Activated CD4-positive, alpha-beta T cell treated with anti-CD3 and anti-CD28 coated beads for 36 hours (primary cell): ENCODE measurements at places on chromosomes 13 and 19.
A peak's percentile ranks its signal among the peaks of the same experiment; 100 is the strongest.

- DNase-seq, result no peak
Observed at GRCh38 chr19:7434391-7434790, 54.4 kb downstream of the PEX11G start.

- DNase-seq, result no peak
Observed at GRCh38 chr19:50717026-50717723, 2.4 kb downstream of the SHANK1 start.

DNA sequence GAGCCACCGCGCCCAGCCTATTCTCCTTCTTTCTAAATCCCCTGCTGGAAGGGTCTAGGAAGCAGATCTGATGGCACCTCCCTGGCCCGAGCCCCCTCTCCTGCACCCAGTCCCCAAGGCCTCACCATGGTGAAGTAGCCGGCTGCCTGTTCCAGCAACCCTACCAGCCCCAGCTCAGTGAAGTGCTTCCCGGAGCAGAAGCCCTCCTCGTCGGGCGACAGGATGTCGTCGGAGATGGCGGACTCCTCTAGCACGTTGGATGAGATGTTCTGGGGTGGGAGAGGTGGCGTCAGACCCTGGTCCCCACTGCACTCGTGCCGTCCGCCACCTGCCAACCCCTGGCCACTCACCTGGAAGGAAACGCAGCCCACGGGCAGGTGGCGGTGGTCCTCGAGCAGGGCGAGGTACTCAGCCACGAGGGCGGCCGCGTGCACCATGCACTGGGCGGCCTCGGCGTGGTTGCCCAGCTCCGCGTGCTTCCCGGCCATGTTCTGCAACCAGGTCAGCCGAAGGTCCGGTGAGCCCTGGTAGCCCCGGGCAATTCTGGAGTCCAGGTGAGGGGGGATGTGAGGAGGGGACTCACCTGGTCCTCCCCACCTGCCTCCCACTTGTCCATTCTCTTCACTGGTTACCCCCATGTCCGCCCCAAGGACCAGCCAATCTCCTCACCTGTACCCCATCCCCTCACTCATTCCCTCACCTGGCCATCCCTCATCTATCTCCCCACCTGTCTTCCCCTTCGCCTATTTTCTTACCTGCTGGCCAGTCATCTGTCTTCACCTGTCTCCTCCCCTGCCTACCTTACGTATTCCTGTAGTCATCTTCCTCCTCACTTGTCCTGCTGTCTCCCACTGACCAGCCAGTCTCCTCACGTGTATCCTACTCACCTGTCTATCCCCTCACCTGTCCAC lies 11.5 kb upstream of the KANK2 start:
- DNase-seq, result no peak

- DNase-seq, result no peak
Observed at GRCh38 chr19:8877854-8878705, 45.9 kb downstream of the MBD3L1 start.

DNA sequence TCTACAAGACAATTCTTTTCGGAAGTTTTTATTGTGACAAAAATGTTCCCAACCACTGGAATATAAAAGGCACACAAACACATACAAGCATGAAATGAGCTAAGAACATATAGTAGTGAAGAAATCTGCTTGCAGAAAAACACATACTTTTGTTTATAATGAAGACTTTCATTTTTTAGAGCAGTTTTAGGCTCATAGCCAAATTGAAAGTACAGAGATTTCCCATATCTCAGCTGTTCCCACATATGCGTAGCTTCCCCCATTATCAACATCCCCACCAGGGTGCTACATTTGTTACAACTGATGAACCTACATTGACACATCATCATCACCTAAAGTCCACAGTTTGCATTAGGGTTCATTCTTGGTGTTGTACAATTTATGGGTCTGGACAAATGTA lies 249.4 kb downstream of the KCTD12 start:
- no peak for DNase-seq

- DNase-seq, result no peak
Observed at GRCh38 chr13:102792396-102792795, 6.4 kb downstream of the POGLUT2 start.

- DNase-seq, result no peak
Observed at GRCh38 chr13:88450515-88450914, 779.3 kb downstream of the SLITRK5 start.

GRCh38 chr19:17824339-17824738 lies 3.0 kb upstream of the INSL3 start:
- DNase-seq, result no peak

GRCh38 chr13:110113284-110113764 lies 193.6 kb downstream of the COL4A1 start:
- DNase-seq, result no peak

- DNase-seq, result no peak
Observed at GRCh38 chr19:7668842-7669241, at the start of gene RETN. TSS of gene RETN (plus strand) at chr19:7669049. CDS start at chr19:7669327, 278 bp downstream.

DNA sequence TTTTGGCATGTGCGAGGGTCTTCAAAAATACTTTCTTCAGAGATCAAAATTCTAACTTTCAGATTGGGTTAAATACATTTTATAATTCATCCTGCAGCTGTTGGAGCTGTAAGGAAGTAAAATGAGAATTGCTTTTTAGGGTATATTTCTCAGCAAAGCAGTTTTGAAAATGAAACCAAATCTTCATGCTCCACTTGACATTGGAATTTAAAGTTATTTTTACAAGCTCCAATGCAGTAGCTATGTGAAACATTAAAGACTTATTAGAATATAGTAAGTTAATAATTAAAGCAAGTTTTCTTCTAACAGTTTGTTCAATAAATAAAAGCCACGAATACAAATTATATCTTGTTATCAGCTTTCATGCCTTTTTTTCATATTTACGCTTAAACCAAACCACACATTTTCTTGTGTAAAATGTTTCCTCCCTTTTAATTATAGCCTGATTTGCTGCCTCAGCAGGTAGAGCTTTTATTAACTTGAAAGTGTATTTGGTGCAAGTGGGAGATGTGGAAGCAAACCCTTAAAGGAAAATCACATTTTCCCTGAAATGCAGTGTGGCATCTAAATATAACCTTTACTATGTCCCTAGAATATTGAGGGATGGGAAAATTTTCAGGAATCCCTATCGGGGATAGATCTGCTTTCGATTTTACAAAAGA lies 12.4 kb upstream of the MICU2 start:
- DNase-seq, result no peak

DNA sequence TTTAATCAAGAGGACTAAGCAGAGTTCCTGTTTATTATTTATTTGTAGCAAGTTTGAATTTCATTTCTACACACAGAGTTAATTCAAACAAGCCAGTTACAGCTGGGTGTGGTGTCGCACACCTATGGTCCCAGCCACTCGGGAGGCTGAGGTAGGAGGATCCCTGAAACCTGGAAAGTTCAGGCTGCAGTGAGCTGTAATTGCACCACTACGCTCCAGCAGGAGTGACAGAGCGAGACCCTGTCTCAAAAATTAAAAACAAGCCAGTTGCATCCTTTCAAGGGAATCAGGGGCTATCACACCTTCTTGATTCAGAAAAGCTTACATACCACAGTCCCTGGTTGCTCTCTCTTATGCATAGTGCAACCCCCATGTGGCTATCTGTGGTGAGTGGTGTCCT lies 19.8 kb downstream of the ZNF586 start:
- no peak for DNase-seq

DNA sequence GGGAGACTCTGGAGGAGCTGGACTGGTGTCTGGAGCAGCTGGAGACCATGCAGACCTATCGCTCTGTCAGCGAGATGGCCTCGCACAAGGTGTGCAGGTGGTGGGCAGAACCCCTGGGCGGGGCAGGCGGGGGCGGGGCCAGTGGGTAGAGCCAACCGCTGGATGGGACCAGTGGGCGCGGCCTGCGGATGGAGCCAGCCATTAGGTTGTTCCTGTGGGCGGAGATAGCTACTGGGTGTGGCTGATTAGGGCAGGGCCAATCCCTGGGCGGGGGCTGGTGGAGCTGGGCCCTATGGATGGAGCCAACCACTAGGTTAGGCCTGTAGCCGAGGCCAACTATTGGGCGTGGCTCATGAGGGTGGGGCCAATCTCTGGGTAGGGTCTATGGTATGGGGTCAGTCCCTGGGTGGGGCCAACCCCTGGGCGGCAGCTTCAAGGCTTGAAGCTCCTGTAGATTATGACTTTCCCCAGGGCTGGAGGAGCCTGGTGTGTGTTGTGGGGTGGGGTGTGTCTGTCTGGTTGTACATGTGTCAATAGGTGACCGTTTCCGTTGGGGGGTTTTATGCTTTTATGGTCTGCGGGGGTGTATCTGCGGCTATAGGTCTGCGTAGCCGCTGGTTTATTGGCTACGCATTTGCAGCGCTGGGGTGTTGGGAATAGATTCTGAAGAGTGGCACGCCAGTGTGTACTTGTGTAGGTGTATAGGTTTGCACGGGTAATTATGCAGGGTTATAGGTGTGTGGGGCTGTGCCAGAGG lies 30.7 kb downstream of the PDE4A start:
- peak; percentile 40 for DNase-seq

DNA sequence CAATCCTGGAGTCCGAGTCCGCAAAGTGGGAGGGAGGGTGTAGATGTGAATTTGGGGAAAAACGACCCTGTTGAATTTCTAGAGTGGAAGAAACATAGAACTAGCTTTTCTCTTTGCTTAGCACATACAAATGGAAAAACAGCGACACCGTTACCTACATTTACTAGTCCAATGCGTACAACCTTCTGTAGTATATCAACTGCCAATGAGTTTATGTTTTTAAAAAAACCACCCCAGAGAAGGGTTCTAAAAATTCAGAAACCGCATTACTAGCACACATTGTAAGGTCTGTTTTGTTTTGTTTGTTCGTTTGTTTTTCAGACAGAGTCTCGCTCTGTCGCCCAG lies 332 bp upstream of the SUPT20H start:
- DNase-seq, result no peak

DNA sequence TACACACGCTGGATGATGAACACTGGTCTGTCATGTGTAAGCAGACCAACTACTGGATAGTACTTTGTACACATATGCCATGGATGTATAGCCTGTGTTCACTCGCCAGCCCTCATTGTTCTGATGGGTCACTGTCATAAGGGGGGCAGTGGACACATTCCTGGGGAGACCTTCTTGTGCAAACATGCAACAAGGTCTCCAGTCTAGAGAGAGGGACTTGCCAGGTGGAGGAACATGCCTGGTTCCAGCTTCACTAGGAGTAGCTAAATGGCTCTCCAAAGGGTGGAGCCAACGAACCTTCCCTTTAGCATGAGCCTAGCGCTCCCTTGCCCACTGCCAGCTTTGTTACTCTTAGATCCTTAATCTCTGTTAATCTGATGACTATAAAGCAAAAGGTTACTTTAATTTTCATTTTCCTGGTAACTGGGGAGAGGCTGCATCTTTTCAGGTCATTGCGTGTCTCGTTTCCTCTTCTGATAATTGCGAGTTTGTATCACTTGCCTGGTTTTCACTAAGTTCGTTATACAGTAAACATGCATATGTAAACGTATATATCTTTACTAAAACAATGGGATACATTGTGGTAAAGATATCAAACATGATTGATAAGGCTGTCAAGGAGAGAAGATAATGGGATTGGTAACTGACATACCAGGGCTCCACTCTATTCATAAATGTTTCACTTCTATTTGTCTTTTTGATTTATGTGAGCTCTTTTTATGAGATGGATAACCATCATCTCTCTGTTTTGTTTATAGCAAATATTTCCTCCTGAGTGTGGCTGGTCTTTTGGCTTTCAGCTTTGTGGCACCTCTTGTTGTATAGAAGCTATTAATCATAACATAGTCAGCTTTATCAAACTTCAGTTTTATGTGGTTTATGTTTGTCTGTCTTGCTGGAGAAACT lies 235.2 kb upstream of the SGCG start:
- no peak for DNase-seq

- DNase-seq, result no peak
Observed at GRCh38 chr13:110637747-110638146, 22.4 kb downstream of the NAXD start.

DNA sequence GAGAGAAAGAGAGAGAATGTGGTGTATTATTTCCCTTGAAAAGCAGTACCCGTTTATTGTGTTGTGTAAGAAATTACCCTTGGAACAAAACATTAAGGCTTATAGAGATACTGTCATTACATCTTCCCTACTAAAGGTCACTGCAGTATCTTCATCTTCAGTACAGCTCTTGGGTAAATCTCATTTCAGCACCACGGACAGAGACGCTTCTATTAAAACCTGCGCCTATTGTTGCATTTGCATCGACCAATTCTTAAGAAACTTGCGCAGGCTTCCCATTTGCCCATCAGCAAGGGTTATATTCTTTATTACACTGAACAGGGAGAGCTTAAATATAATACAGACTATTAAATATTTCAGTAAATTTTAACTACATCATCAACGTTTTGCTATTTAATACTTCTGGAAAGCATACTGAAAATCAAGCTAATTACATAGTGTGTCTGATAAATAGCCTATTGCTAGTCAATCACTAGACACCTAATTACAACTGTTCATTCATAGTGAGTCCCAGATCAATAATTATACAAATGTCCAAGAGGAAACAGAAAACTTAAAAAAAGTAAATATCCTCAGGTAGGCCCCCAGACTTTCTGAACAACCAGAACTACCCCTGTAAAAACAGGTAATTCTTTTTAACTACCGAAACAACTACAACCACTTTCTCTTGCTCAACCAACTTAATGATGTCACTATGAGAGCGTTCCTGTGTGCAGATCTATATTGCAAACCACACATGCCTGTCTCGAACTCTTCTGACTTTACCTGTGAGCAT lies 350.6 kb downstream of the LIG4 start:
- DNase-seq, result peak; percentile 14

DNA sequence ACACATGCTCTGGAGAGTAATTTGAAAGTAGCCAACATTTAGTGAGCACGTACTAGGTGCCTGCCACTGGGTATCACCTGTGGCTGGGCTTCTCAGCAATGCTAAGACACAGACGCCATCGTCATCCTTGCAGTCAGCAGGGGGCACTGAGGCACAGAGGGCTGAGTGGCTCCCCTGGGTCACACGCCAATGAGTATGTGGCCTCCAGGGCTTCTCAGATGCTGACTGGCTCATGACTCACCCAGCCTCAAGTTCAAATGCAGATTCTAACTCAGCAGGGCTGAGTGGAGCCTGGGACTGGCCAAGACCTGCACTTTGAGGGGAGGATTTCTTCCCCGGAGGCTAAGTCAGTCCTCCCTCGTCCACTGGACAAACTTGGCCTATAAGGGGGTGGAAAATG lies 115.1 kb upstream of the CACNA1A start:
- peak; percentile 76 for DNase-seq

- no peak for DNase-seq
Observed at GRCh38 chr13:81021284-81021840, 680.4 kb upstream of the SPRY2 start.

- DNase-seq, result peak; percentile 89
Observed at GRCh38 chr19:53132141-53132991, at the start of gene ZNF415. TSS of gene ZNF415 (minus strand) at chr19:53132910. CDS start at chr19:53122676, 10,234 bp downstream.
